ENCODE measurements at places on chromosomes 6 and 20.

DNA sequence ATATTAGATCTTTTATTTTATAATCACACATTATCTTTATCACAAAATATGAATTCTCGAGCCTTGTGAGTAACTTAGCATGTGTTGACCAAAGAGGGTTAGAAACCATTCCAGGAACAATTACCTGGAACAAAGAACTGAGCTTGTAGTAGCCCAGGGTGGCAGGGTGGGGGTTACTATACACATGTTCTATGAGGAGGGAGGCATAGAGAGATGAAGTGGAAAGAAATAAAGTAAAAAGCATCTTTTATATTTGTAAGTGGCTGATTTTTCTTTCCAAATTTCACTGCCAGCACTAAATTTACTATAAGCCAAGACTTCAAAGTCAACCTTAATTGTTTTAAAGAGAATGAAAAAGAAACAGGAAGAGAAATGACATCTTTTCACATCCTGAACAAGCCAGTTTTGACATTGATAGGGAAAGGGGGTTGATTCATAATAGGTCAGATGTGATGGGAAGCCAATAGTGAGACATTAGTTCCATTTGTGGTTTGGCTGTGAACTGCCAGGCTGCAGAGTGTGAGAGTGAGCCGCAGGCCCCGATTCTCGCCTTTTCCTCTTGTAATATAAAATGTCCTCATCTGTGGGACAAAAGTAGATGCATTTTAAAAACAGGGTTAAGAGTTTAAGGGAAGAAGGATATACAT is 52.7 kb upstream of the MYB start:
- DNase-seq = peak; percentile 71

- no peak for DNase-seq
Measured at GRCh38 chr20:13432126-13432525, 206.6 kb downstream of the TASP1 start.

DNA sequence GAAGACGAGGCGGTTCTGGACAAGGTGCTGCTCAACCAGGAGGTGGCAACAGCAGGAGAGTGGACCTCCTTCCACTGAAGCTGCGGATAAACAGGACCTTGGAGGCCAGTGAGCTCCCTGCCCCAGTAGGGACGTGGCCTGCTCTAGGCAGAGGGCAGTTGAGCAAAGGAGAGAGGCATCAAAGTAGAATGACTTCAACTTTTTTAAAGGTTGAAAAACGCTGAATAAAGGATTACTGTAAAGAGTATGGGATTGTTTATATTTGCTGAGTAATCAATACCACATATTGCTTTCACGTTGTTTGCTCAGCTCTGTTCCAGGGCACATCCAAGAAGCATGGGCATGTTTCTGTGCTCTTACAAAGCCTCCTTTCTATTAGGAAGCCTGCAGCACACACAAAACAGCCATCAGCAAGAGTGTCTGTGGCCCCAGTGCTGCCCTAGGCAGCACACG is 48.1 kb downstream of the ERMARD start:
- DNase-seq = no peak

DNA sequence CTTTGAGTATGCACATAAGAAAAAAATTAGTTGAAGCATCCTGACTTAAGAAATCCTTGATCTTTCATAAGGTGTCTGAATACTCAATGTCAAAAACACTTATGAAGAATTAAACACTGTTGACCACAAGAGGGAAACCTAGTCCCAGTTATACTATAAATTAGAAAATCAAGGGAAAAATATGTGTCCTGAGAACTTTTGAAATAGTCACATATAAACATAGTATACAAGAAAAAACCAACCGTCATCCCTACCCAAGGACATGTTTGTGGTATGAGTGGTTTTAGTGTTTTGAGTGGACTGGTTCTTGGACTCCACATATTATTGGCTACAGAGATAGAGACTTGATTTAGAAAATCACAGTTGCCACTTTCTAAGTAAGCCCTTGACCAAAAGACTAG is 7.6 kb upstream of the HLA-DRA start:
- DNase-seq = no peak

- no peak for DNase-seq
Measured at GRCh38 chr6:88004707-88005106, 42.9 kb upstream of the SPACA1 start.

GRCh38 chr6:27287751-27288135 is 24.3 kb downstream of the POM121L2 start:
- DNase-seq = no peak

GRCh38 chr6:121959501-121959900 is 440.0 kb upstream of the HSF2 start:
- no peak for DNase-seq

GRCh38 chr6:165600606-165601005 is 62.4 kb downstream of the PDE10A start:
- DNase-seq = no peak

- DNase-seq = no peak
Measured at GRCh38 chr20:54366669-54367344, 108.6 kb upstream of the DOK5 start.

DNA sequence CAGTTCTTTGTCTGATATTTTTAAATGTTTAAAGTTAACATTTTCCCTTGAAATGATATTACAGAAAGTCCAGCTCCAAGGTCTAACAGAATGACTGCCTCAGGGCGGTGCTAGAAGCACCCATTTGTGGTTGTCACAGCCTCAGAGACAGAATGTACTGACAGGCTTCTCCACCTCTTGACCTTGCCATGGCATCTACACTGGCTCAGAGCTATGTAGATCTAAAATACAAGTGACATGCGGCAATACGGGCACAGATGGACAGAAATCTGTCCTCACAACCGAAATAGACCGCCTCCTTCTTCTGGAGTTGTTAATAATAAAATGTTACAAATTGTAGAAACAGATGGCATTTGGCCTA is 167.2 kb upstream of the THEMIS start:
- no peak for DNase-seq

- DNase-seq = no peak
Measured at GRCh38 chr6:129163551-129163950, 280.6 kb downstream of the LAMA2 start.

DNA sequence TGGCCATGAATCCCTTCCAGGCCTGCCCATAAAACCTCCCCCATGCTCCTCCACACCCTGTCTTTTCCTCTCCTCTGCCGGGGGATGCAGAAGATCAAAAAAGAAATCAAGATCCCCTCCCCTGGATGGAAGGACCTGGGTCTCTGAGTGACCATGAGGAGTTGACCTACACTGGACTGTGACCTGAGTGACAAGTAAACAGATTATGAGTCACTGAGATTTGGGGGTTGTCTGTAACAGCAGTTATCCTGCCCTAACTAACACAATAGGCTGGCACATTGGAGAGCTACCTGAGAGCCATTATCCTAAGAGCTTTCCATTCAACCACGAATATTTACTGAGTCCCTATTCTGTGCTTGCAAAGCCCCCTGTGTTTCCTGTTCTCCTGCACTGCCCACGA is 28.4 kb upstream of the SIRPA start:
- no peak for DNase-seq

GRCh38 chr20:20778676-20779075 is 66.2 kb upstream of the RALGAPA2 start:
- no peak for DNase-seq

GRCh38 chr20:37383229-37383989 is 37.5 kb downstream of the SRC start:
- no peak for DNase-seq

DNA sequence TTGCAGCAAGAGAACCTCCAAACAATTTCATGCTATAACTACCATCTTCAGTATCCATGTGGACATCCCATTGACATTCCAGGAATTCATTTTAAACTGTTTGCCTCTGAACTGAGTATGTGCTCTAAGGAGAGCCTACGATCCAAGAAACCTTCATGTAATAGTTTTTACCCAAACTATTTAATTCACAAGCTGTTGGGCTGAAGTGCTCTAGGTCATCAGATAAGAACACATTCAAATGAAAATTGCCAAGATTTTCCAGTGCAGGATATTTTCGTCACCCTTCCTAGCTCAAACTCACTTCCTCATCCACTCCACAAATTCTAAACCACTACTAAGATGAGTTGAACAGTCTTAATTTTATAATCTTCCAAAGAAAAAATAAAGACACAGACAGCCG is 12.8 kb downstream of the RSPO3 start:
- no peak for DNase-seq

DNA sequence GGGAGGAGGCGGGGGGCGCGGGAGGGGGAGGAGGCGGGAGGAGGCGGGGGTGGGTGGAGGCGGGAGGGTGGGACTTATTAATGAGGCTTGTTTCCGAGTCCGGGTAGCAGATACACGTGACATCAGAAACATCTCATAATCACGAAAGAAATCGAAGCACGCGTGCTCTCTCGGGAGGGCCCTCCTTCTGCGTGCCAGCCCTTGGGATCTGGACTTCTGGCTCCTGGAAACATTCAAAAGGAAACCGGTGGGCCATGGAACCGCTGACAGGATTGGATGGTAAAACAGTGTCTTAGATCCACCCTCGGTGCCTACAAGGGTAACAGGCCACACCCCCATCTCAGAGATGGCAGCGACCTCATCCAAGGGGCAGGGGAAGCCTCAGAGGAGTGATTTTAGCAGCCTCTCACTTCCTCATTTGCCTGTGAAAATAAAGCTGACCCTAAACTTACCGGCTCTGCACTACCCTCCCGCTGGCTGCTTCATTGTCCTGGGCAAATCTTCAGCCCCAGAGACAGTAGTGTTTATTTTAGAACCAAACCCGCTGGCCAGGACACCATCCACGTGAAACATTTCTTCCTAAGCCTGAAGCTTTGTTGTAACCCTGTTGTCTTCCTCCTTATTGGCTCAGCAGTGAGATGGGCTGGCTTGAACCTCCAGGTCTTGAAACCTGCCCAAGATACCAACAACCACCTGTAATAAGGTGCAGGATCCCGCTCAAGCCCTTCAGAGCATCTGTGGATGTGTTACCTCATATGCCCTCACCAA is 97.5 kb downstream of the PSMG4 start:
- DNase-seq = peak; percentile 87

DNA sequence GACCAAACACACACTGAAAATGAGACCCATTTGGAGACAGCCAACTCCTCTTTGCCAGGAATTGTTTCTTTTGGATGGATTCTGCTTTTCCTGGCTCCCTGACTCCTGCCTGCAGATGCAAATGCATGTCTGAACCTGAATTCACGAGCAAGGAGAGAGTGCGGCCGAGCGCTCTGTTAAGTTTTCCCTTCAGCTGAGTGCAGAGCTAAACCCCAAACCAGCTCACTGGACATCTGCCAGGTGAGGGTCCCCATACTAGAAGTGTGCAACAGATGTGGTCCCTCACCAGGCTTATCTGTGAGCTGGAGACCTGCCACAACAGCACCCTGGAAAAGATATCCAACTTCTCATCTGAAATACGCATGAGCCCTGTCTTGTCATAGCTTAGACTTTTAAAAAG is 59.0 kb downstream of the CD164 start:
- no peak for DNase-seq

- no peak for DNase-seq
Measured at GRCh38 chr6:165774903-165775601, 112.0 kb upstream of the PDE10A start.

GRCh38 chr20:56748476-56749377 is 119.6 kb downstream of the TFAP2C start:
- no peak for DNase-seq

GRCh38 chr6:144305985-144306384 is 20.9 kb downstream of the UTRN start:
- peak; percentile 54 for DNase-seq

GRCh38 chr6:159109391-159109790 is 59.8 kb upstream of the FNDC1 start:
- no peak for DNase-seq

DNA sequence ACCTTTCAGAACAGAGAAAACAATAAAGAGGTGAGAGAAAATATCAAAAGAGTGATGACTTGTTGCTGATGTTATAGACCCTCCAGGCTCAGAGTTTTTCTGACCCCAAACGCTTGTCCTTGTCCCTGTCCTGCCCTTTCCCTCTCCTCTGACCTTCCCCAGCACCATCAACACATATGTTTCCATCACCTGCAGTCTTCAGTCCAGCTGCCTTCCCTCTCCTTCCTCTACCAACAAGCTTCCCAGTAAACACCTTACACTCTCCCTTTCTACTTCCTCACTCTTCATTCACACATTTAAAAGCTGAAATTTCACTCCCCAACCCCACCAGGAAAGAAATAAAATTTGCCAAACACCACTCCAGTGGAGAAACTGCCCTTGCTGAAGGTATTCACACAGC is 25.4 kb upstream of the AFDN start:
- DNase-seq = no peak

- no peak for DNase-seq
Measured at GRCh38 chr6:111646942-111647341, 41.3 kb upstream of the TRAF3IP2 start.

DNA sequence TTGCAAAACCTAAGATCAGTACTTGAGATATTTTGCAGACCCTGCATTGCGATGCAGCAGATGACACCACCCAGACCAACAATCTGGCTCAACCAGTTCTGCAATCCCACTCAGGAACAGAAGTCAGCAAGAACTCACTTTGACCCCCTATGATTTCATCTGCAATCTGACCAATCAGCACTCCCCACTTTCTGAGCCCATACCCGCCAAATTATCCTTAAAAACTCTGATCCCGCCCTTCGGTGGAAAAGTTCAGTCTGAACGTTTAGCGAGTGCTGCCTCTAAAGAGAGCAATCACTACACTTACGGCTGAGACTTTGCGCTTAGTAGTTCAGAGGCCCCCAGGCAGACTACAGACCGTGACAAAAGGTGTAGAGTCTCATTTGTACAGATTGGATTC is 17.3 kb upstream of the KIAA1586 start:
- no peak for DNase-seq

DNA sequence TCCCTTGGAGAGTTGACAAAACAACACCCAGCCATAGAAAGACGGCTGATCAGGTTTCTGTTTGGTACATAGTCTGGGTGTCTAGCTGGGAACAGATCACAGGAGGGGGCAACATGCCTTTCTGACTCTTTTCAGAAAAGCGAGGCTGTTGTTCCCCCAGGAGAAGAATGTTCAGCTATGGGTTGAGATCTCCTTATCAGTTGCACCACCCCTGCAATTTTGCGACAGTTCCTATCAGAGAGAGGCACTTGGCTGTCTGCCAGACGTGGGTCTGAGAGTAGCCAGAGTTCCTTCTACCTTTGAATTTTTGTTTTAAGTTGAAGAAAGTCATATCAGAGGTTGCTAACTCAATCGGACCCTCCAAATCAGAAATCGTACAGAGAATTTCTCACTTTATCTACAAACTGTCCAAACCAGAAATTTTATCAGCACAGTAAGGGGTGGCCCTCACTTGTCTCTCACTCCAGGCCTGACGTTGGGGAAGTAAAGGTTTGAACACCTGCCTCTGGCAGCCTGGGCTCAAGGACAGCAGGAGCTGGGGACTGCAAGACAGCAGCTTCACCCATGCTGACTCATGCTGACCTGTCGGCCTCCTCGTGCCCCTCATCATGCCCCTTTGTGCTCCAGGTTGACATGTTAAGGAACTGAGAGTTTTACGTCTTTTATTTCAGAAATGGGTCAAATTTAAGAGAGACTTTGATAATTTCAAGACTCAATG is 42.3 kb downstream of the TMC2 start:
- DNase-seq = no peak

Measured in CD4-positive, alpha-beta T cell treated with Interleukin-4 for 1 hour (primary cell).